ENCODE measurements at places on chromosomes 11 and 22.

GRCh38 chr11:129643031-129643721 lies 172.5 kb upstream of the TMEM45B start:
- H3K36me3 ChIP-seq, result no peaks in the 10 kb centered on the region
- H3K4me1 ChIP-seq, result no peaks in the 10 kb centered on the region
- H3K27ac ChIP-seq, result no peak overlapping the region
- DNase-seq, result no peak
- H3K27me3 ChIP-seq, result peaks cover 8% of the 10 kb centered on the region
- no peak overlapping the region for H3K4me3 ChIP-seq

- no peaks in the 10 kb centered on the region for H3K27me3 ChIP-seq
- peak; percentile 48 for DNase-seq
- peaks cover 21% of the 10 kb centered on the region for H3K4me1 ChIP-seq
- peaks cover 36% of the 10 kb centered on the region for H3K36me3 ChIP-seq
Observed at GRCh38 chr11:8092587-8093424, 11.8 kb downstream of the TUB start.

GRCh38 chr22:50701428-50702154 lies 29.0 kb downstream of the SHANK3 start:
- DNase-seq, result no peak
- peaks cover 76% of the 10 kb centered on the region for H3K4me1 ChIP-seq
- H3K27ac ChIP-seq, result peak overlapping the region; percentile 56
- peaks cover 42% of the 10 kb centered on the region for H3K36me3 ChIP-seq

- H3K4me1 ChIP-seq, result peaks cover 7% of the 10 kb centered on the region
- peak overlapping the region; percentile 44 for H3K4me3 ChIP-seq
- DNase-seq, result no peak
- H3K36me3 ChIP-seq, result no peaks in the 10 kb centered on the region
- peaks cover 69% of the 10 kb centered on the region for H3K27me3 ChIP-seq
Observed at GRCh38 chr22:45632791-45633515, 38.7 kb upstream of the ATXN10 start.

Measured in left ventricle myocardium inferior (tissue), 1 donor.